ENCODE measurements at places on chromosomes 1 and 21.
A peak's percentile ranks its signal among the peaks of the same experiment; 100 is the strongest.

DNA sequence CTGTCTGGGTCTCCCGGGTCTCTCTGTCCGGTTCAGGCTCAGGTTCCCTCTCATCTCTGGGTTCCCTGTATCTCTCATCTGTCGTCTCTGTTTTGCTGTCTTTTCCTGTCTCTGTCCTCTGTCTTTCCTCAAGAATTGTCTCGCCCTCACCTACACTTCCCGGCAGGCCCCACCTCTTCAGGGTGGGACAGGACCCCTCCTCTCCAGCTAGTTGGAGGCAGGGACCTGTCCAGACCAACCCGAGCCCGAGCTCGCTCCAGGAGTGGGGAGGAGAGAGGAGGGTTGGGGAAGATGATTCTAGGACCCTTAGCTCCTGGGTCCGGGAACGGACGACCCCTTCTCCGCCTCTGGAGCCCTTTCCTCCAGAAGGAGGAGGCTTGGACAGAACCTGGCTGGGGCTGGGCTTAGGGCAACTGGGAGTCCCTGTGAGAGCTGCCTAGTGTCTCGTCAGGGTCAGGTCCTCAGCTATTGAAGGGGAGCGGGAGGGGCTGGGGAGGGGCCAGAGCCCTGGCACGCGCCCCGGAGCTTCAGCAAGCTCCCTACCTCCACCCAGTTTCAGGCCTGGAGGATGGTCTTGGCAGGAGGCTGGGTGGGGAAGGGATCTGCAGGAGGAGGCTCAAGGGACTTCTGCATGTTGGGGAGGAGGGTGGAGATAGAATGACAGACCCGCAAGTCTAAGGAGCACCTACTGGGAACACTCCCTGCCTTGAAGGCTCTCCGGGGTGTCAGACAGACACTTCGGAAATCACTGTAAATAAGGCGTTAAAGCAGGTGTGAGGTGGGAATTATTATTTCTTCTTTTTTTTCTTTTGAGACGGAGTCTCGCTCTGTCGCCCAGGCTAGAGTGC, 26.3 kb upstream of the EPB41 start:
- DNase-seq, result peak; percentile 62

DNA sequence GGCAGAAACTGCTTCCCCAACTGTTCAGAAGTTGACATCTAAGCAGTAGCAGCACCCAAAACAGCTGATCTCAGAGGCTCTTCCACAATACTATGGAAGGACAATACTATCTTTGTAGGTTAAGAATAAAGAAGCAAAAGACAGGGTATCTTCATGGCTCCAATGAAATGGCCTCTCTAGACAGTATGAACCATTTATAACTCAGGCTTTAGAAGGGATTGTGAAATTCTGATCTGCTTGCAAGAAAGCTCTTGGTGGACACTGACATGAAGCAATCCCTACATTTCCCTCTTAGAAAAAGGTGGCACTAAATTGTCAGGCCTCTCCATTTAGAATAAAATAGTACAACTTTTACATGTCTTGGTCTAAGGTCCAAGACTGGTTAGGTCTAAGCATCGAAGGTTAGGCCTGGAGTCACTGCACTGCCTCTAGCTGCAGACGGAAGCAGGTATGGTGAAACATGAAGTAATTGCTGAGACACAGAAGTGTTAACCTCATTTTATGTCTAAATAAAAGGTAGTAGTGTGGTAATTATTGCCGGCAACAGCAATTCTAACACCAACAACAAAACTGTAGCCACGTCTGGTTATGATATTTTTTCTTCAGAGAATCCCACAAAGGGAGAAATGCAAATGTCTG, 50.6 kb upstream of the HP1BP3 start:
- no peak for DNase-seq

GRCh38 chr1:68218490-68218889, 13.8 kb downstream of the WLS start:
- no peak for DNase-seq

GRCh38 chr1:241532864-241533263, 686 bp downstream of the KMO start:
- no peak for DNase-seq

DNA sequence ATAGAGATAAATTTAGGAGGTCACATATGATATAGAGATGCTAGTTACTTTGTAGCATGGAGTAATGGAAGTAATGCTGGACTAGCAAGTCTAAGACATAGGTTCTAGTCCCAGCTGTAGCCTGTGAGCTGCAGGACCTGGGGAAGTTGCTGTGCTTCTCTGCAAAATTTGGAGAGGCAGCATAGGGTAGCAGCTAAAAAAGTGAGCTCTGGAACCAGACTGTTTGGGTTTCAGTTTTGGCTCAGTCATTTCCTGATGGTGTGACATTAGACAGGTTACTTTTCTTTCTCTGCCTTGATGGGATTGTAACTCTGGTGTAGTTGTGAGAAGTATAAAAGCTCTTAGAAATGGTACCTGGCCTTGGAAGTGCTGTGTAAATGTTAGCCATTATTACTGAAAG, 3.3 kb downstream of the METTL13 start:
- DNase-seq, result no peak

DNA sequence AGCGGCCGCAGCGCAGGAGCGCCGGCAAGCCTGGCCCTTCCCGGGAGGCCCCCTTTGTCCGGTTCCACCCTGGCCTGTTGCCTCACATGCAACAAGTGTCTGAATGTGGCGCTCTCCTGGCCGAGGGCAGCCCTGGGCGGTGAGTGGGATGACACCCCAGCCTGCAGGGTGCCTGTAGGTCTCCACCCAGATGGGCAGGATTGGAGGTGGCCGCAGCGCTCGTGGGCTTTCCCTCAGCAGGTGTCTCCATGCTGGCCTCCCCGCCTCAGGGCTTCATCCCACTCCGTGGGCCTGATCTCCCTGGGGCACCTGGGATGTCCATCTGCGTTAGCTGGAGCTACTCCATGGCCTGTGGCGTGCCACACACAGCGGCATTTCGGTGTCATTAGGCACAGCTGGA, 1.5 kb downstream of the MIB2 start:
- DNase-seq, result no peak

GRCh38 chr21:44345495-44345894, 6.3 kb upstream of the CFAP410 start:
- no peak for DNase-seq

GRCh38 chr1:178092878-178093493, 918 bp upstream of the RASAL2 start:
- DNase-seq, result no peak

- no peak for DNase-seq
These were observed 3.6 kb downstream of the MYOG start for GRCh38 chr1:203082231-203082505.

- no peak for DNase-seq
These were observed 42.3 kb downstream of the HMCN1 start for GRCh38 chr1:185776522-185776921.

DNA sequence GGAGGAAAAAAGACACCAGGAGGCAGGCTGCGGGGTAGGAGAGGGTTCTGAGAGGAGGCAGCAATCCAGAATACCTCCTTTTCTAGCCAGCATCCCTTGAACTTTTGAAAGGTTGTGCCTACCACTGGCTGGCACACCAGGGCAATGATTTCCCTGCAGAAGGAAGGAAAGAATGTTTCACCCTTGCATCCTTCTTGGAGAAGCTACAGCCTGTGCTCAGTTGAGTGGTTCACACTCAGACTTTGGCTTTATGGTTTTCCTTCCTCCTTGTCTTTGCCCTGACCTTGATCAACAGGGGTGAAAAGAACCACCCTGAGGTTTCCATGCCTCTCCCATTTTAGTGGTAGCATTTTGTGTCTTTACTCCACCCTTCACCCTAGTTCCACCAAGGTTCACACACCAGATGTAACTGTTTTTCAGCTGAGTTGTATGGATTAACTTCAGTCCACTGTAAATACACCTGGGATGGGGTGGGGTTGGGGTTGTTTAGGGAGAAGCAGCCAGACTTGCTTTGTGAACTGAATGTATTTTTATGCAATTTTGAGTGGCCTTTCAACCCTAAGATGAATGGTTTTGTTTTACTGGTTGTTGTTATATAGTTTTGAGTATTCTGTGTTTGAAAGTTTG, 122.3 kb downstream of the SYT2 start:
- DNase-seq, result no peak

GRCh38 chr1:193929374-193930033, 743.1 kb upstream of the B3GALT2 start:
- no peak for DNase-seq

DNA sequence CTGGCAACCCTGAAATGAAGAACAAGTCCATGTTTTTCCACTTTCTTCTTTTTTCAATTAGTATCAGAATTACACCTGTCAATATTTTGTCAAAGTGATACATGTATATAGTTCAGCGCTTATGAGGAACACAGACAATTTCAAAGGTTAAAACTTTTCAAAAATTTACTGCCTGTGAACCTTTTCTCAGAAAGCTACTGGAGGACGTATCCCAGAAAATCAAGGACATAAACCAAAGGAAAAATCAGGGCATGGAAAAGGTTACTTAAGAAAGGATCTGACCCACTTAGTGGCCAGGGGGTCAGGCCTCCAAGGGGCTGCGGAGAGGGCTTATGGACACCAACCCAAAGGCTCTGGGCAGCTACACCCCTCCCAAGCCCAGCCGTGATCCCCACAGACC, 81.1 kb upstream of the ACTRT2 start:
- DNase-seq, result no peak
